GM20000 (cell line): ENCODE measurements at places on chromosomes 7 and 10.

- DNase-seq, result no peak
These were observed 103.9 kb downstream of the CFAP58 start for GRCh38 chr10:104457543-104457828.

GRCh38 chr7:72335561-72336381, 76.4 kb downstream of the CALN1 start:
- DNase-seq, result no peak

DNA sequence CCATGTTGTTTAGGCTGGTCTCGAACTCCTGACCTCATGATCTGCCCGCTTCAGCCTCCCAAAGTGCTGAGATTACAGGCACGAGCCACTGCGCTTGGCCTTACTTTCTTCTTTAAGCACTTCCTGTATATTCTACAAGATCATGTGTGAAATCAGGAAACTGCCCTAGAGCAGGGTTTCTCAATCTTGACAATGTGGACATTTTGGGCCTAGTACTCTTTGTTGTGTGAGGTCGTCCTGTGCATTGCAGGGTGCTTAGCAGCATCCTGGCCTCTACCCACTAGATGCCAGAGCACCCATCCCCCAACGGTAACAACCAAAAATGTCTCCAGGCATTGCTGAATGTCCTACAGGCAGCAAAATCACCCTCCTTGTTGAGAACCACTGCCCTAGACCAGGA, 24.7 kb downstream of the RRP12 start:
- DNase-seq, result no peak

DNA sequence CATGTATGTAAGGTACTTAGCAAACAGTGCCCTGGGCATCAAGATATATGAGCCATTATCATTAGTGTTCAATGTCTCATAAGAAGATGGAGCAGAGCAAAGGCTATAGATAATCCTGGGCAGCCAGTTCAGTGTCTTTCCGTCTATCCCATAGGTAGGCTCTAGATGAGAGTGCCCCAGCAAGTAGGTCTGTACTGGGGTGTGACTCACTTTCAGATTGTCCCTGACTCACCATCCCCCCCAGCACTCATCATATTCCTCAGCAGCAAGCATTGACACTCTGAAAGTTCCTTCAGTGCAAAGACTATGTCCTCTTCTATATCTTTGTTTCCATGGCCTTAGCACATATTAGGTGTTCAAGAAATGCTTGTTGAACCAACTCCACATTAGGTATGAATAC, 20.0 kb upstream of the FAM204A start:
- DNase-seq, result no peak

DNA sequence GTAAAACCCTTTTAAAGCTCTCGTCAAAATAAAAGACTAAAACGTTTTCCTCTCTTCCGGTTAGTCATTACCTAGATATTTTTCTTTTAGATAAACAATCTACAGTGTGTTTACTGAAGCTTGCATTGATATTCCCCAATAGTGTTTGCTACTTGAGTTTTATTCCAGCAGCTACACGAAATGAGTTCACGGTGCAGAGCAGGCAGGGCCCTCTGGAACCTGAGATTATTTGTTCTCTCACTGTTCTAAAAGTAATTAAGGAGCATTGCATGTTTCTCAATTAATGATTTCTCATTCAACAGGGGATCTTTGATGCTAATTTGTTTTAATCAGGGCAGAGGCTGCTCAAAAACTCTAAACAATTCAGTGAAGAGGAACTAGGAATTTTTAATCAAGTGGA, 319.7 kb downstream of the GFRA1 start:
- no peak for DNase-seq

GRCh38 chr7:102305414-102306268, 19.0 kb downstream of the SH2B2 start:
- peak; percentile 67 for DNase-seq

- DNase-seq, result no peak
These were observed 36.5 kb downstream of the BAMBI start for GRCh38 chr10:28713626-28714352.

GRCh38 chr7:77658928-77659327, 37.3 kb upstream of the RSBN1L start:
- no peak for DNase-seq

DNA sequence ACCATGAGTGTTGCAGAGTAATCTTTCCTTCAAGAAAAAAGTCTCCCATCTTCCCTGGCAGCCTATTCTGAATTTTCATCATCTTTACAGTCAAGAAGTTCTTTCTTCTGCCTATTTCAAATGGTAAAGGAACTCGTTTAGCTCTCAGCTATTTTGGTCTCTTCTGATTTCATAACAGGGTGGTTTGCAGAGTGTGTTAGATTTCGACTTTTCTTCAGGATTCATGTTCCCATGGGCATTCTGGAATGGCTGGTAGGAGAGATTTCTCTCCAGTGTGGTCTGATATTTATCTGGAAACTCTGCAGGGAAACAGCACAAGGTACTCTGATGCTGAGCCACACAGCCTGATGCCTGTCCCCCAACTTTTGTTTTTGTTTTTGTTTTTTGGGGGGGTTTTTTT, 111.1 kb upstream of the FAM171A1 start:
- no peak for DNase-seq

DNA sequence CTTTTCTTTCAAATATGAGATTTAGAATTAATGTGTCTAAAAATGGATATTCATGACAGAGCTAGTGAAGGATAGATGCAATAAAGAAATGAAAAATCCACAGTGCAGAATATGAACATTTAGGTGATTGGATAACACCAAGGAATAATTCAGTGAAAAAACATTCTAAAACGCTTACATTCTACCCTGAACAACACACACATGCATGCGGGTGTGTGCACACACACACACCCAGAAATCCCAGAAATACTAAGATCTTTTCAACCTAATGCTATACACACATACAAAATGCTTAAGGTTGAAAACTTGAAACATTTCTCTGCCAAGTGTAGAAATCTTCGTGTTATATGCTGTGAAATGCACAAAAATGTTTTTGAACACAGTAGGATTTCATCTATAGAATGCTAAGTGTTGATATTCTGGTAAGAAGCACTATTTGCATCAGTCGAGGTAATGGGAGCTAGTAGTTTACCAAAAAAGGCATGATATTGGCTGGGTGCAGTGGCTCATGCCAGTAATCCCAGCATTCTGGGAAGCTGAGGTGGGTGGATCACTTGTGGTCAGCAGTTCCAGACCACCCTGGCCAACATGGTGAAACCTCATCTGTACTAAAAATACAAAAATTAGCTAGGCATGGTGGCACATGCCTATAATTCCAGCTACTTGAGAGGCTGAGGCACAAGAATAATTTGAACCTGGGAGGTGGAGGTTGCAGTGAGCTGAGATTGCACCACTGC, 600.6 kb downstream of the PHTF2 start:
- DNase-seq, result no peak

DNA sequence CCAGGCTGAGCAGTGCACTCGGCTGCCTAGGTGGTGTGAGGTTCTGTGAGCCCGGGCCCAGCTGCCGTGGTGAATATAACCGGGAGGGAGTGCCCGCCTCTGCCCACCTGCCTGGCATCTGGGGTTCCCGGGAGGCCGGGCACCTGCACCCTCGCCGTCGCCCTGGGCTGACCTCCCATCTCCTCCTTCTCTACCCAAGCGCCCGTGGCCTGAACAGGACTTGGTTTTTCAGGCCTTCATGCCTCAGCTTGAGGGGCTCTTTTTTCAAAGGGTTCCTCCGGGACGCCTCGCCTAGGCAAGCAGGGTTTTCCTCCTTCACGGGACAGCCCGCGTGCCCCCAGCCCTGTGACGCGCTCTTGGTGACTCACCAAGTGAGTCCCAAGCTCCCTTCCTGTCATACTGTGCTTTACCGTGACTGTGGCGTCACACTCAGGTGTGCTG, 9.9 kb downstream of the INPP5A start:
- DNase-seq, result peak; percentile 13

- DNase-seq, result peak; percentile 6
These were observed 95.3 kb downstream of the SEM1 start for GRCh38 chr7:96614154-96614867.

GRCh38 chr7:111650456-111650999, 88.2 kb upstream of the IMMP2L start:
- DNase-seq, result no peak

DNA sequence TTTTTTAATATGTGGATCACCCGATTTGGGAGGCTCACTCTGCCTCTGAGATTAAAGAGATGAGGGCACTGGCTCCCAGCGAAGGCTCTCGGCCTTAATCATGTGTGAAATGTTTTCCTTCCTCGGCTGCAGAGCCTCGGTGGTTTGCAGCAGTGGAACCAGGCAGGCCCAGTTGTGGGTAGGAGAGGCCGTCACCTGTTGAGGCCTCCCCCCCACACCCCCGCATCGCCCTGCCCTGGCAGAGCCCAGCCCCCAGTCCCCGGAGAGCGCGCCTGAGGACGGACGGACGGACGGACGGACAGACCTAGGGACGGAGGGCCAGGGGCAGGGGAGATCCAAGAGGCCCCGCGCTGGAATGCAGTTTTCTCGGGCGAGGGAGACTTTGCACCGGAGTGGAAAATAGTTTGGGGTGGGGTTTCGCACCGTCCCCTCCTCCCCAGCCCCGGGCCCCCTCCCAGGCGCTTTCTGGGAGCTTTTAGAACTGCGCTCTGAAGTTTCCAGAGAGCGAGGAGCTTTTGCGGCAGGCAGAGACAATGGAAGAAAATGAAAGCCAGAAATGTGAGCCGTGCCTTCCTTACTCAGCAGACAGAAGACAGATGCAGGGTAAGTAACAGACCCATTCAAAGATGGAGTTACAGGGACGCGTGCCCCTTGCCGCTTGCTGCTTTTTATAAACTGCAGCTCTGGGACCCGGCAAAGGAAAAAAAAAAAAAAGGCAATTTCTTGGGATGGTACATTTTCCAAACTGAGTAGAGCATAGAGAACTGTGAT, at the start of gene KIAA1217:
KIAA1217 (plus strand) TSS at position 478 of the 771 bp plus-strand sequence; CDS start at position 534, 56 bp downstream.
- DNase-seq, result no peak

DNA sequence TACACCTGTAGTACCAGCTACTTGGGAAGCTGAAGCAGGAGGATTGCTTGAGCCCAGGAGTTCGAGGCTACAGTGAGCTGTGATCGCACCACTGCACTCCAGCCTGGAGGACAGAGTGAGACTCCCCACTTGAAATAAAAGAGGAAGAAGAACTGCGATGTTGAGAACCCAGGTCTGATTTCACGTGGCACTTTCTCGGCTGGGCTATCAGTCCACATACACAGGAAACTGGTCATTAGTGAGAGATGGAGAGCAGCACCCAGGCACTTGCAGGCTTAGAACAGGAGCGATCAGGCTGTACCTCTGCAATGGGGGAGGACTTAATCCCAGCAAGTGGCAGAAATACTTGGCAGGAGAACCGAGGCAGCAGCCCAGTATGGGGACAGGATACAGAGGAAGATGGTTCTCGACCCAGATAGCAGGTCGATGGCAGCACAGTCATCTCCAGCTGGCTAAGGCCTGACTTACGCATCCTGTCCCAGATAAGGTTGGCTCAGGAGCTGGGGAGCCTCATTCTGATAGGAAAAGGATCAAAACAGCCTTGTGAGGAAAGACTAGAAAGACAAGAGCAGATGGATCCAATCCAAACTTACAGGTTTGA, 487.7 kb upstream of the AUTS2 start:
- DNase-seq, result no peak

DNA sequence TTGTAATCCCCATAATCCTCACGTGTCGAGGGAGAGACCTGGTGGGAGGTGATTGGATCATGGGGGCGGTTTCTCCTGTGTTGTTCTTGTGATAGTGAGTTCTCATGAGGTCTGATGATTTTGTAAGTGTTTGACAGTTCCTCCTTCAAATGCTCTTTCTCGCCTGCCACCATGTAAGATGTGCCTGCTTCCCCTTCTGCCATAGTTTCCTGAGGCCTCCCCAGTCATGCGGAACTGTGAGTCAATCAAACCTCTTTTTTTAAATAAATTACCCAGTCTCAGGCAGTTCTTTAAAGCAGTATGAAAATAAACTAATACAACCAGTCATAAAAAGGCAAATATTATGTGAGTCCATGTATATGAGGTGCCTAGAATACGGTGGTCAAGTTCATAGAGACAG, 87.5 kb downstream of the FRMD4A start:
- DNase-seq, result no peak

DNA sequence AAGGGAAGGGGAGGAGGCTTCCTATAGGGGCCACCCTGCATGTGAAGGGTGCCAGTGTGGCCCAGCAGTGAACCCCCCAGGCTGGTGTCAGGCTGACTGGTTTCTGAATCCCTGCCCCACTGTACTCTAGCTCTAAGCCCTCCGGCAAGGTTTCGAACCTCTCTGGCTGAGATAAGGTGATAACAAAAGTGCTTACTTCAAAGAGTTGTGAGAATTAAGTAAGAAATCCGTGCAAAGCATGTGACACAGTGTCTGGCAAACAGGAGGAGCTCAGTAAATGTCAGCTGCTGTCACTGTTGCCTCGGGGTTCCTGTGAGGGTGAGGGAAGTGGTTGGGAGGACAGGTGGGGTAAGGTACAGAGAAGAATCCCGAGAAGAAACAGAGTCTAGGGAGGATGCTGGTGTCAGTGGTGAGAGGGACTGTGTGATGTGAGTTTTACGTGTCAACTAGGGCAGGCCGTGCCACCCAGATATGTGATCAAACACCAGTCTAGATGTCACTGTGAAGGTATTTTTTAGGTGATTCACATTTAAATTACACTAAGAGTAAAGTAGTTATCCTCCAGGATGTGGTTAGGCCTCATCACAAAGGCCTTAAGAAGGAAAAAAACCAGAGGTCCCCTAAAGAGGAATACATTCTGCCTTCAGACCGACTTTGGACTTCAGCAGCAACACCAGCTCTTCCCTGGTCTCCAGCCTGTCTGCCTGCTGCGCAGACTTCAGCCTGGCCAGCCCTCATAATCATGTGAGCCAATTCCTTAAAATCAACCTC, 64.4 kb downstream of the BPGM start:
- no peak for DNase-seq

DNA sequence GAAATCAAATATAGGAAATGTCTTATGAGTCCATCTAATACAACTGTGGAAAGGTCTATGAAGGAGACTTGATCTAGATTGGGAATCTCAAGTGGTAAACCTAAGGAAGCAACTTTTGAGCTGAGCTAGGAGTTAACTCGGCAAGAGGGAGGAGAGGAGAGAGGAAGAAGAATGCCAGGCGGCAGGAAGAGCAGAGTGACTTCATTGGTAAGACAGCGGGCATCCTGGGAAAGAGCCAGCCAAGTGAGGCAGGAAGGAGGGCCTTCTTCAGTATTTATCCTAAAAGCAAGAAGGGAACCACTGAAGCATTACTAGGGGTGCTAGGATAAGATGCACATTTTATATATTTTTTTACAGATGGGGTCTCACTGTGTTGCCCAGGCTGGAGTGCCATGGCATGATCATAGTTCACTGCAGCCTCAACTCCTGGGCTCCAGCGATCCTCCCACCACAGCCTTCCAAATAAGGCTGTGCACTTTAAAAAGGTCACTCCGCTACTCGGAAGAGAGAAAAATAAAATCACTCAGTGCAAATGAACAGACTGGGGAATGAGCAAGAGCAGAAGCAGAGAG, 2.0 kb downstream of the BCL7B start:
- DNase-seq, result no peak

DNA sequence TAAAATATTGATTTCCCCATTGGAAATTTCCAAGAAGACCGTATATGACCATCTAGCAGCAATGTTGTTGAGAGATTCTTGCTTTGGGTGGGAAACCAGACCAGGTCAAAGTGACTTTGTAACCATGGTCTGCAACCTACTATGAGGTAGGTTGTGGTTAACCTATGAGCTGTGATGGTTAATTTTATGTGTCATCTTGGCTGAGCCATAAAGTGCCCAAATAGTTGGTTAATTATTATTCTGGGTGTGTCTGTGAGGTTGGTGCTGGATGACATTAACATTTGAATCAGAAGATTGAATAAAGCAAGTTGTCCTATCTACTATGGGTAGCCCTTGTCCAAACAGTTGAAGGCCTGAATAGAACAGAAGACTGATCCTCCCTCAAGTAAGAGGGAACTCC, 18.3 kb upstream of the RALA start:
- no peak for DNase-seq
